ENCODE measurements at places on chromosomes 7 and 10.
A peak's percentile ranks its signal among the peaks of the same experiment; 100 is the strongest.

DNA sequence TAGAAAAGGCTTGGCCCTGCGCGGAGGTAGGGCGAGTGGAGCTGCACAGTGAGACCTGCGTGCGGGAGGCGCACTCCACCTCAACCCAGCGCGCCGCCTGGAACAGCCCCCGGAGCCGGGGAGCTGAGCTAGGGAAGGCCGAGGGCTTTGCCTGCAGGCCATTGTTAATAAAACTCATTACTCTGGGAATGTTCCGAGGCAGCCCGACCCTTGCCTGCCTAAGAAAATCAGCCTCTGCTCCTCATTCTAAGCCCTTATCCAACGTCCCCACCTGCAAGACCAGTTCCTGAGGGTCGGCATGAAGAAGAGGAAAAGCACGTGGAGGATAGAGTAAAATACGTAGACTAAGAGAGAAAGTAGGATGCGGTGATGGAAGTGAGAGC, 55.3 kb downstream of the C7orf25 start:
- DNase-seq = no peak

DNA sequence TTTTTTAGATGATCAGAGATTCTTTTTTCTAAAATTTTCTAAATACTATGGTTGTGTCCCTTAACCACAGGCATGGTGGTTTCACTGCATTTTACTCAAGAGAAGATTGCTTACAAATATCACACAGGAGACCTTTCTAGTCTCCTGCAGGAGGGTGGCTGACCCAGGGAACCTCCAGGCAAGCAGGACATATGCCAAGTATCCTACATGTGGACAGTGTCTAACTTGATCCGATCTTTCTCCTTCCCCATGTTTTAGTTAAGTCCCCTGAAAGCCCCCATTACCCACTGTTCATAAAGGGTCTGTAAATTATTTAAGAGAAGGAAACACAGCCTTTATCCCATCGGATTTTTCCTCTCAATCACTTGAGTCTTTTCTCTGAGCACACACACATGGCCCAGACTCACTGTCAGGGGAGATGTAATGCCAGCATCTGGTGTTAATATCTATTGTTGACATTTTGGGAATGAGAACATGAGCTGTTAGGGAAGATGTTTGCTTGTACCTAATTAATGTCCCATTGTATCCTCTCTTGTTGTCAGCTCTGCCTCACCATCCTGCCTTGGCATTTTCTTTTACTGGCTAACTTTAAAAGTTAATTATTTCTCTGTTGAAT, 755.2 kb downstream of the AUTS2 start:
- no peak for DNase-seq

- no peak for DNase-seq
These were observed 57.3 kb upstream of the BTBD16 start for GRCh38 chr10:122213766-122214165.

GRCh38 chr10:69687426-69687825, 57.4 kb downstream of the FAM241B start:
- DNase-seq = no peak

GRCh38 chr10:113911113-113911512, 56.7 kb downstream of the NHLRC2 start:
- DNase-seq = no peak

- no peak for DNase-seq
These were observed 1.5 kb downstream of the GIMAP4 start for GRCh38 chr7:150568714-150569113.

GRCh38 chr10:91159254-91159783, 61.1 kb upstream of the PCGF5 start:
- DNase-seq = no peak

DNA sequence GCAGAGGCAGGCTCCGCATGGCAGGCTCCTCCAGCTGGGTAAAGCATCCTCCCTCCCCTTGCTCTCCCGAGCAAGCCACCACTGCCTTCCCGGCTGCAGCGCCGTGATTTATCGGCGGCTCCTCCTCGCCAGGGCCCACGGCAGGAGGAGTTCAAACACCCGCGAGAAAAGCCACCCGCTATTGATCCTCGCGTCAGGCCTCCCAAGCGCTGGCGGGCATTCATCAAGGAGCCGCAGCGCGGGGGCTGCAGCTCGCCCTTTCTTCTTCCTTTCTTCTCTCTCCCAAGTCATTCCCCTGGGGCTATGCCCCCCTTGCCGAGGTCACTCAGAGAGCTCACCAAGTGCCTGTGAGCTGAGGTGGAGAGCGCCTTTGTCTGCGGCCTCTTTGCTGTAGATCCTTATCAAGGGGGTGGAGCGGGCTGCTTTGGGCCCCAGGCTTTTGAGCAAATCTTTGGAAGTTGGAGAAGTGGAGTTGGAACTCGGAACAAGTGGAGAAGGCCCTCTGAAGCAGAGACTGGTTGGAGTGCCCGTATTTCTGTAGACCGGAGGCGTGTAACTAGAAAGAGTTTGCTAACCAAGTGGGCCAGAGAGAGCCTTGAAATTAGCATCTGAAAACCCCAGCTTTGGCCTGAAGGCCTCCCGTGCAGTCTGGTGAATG, 107.2 kb upstream of the PPIF start:
- no peak for DNase-seq

GRCh38 chr7:38660427-38661099, 29.4 kb upstream of the AMPH start:
- no peak for DNase-seq

GRCh38 chr10:87861566-87861952, 1.8 kb downstream of the KLLN start:
- no peak for DNase-seq

DNA sequence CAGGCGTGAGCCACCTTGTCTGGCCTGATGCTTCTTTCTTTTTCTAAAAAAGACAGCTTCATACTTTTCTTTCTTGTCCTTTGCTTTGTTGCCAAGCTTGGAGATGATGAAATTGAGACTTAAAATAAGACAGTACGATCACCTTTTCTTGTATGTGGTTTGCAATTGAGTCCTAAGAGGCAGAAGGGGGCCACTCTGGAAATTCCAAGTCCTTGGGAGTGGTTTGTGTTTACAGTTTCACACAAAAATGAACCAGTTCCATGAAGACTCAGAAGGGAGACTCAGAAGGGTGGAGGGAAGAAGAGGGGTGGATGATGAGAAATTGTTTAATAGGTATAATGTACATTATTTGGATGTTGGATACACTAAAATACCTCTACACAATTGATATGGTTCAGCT, 70.7 kb upstream of the TNS3 start:
- DNase-seq = no peak

DNA sequence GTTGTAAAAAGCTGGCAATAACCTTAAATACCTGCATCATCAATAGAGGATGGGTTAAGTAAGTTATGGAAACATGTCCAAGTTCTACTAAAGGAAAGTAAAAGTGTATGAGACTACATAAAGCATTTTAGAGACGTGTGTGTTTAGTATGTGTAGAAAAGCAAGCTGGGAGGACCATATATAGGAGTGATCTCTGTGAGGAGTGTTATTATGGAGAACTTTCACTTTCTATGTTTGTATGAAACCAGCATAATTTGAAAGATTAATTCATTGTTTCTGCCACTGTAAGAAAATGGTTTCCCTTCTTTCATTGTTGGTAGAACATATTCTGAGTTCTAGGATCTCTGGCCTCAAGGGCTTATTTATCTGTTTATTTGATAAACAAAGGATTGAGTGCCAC, 19.2 kb upstream of the PDLIM1 start:
- no peak for DNase-seq

GRCh38 chr10:82980321-82980720, 1105.3 kb downstream of the NRG3 start:
- no peak for DNase-seq

- no peak for DNase-seq
These were observed 1213.2 kb downstream of the XPNPEP1 start for GRCh38 chr10:108709927-108710722.

DNA sequence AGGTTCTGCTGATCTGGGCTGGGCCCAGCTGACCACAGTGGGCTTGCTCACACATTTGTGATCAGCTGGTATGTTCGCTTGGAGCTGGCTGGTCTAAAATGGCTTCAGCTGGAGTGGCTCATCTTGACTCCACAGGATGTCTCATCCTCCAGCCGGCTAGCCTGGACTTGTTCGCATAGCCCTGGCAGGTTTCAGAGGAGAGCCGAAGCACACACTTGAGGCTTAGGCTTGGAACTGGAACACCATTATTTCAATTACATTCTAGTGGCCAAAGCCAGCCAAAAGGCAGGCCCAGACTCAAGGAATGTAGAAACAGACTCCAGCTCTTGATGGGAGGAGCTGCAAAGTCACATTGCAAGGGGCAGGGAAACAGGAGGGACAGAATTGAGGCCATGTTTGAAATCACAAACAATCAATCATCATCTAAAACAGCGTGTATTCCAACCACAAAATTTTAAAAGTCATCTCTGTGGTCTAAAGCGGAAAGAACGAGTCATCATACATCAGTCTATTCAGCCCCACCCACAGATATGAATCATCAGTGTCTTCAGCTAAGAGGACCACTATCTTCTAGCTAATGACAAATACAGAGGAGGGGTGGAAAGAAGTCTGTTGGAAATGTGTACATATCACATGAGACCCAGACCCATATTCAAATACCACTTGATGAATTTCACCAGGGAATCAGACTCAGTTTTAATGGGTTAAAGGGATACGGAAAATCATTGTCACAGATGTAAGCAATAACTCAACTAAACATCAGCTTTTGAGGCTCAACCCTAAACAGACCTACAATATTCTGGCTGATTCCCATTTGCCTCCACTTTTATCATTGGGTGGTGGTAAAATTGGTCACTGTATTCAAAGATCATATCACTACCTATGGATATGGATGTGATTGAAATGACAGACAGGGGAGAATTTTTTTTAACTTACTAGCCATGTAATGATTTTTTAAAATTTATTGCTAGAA, 139.0 kb upstream of the MKLN1 start:
- DNase-seq = no peak

DNA sequence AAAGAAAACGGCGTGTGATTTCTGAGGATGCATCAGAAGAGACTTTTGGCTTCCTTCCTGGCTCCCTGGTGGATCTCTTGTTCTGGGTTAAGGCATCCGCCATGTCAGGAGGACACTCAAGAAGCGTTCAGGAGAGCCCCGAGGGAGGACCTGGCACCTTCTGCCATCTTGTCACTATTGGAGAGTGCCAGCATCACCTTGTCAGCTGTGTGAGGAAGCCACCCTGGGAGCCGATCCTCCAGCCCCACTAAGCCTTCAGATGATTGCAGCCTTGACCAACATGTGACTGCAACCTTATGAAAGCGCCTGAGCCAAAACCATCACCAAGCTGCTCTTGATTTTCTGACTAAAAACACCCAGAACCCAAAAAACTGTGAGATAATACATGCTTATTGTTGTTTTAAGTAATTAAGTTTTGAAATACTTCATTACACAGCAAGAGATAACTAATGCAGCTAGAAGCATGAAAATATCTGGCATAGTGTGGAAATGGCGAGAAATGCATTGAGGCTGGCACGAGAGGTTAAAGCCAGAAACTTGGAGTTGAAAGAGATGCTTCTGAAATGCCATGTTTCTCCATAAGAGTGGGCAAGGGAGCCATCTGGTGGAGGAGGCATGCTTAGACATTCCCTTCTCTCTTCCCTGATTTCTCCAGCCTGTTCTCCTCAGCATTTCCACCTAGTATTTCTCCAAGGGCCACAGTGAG, 5.4 kb upstream of the ZFYVE27 start:
- no peak for DNase-seq

- no peak for DNase-seq
These were observed 12.6 kb upstream of the PRPS1L1 start for GRCh38 chr7:18040196-18040595.

GRCh38 chr7:41977151-41977651, 259.8 kb downstream of the GLI3 start:
- peak; percentile 22 for DNase-seq

DNA sequence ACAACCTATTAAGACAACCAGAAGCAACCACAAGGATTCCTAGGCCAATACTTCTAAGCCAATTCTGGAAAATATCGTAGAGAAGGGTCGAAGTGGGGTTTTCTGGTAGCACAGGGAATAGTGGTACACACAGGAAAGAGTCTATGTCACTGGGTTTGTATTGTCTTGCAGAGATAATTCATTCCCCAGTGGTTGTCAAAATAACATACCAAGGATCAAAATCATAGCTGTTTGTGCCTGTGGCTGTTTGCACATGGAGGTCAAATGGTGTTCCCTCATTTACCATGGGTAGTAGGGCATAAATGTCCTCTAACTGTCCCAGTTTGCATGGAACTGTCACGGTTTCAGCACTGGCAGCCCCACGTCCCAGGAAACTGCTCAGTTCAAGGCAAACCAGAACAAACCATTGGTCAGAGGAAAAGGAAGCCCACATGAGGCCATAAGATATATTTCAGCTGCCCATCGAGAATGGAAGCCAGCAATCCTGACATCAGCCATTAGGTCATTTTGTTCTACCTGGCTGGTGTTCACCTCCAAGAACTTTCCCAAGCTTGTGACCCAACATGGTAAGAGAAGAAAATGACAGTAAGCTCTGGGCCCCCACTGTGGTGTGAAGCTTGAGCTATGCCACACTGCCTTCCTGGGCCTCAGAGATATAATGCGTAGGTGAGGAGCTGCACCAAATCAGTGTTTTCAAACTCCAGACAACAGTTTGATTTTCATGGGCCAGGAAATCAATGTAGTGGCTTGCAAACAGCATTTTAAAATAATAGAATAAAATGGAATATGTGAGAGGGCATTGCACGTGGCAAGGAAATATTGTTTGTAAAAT, 53.9 kb upstream of the NFE2L3 start:
- no peak for DNase-seq

GRCh38 chr7:106570948-106571418, 90.0 kb downstream of the CCDC71L start:
- no peak for DNase-seq

DNA sequence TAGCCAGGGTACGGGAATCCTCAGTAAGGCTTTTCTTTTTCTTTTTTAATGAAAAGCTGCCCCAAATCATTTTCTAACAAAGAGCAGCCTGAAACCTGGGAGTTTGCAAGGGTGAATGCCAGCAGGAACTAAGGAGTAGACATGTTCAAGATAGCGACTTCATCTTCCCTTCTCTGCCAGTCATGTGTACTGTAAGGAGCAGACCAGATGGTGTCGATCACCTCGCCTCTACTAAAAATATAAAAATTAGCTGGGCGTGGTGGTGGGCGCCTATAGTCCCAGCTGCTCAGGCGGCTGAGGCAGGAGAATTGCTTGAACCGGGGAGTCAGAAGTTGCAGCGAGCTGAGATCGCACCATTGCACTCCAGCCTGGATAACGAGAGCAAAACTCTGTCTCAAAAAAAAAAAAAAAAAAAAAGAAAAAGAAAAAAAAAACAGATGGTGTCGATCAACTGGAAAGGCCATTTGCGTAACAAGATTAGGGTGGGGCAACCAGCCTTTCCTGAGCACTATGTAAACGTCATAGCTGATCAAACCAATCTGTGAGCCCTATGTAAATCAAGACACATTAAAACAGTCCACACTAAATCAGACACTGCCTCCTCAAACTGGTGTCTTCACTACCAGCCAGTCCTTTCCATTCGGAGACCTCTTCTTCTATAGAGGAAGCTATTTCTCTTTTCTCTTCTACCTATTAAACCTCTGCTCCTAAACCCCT, 33.8 kb downstream of the NOLC1 start:
- no peak for DNase-seq

GRCh38 chr10:122957474-122957873, 3.4 kb upstream of the C10orf88 start:
- no peak for DNase-seq

- no peak for DNase-seq
These were observed 6.0 kb downstream of the PLAU start for GRCh38 chr10:73916761-73917470.

Data from renal cortex interstitium (tissue), 15 donors.